Stimulated activated CD8-positive, alpha-beta memory T cell treated with anti-CD3 and anti-CD28 coated beads, Interleukin-15, amount 100 ng/mL, for 1 hour (primary cell): ENCODE measurements at places on chromosomes 6 and 20.

- no peak for DNase-seq
These were observed 337.4 kb upstream of the QKI start for GRCh38 chr6:163077134-163077533.

GRCh38 chr6:81465859-81466258 is 286.6 kb downstream of the TENT5A start:
- DNase-seq: no peak

DNA sequence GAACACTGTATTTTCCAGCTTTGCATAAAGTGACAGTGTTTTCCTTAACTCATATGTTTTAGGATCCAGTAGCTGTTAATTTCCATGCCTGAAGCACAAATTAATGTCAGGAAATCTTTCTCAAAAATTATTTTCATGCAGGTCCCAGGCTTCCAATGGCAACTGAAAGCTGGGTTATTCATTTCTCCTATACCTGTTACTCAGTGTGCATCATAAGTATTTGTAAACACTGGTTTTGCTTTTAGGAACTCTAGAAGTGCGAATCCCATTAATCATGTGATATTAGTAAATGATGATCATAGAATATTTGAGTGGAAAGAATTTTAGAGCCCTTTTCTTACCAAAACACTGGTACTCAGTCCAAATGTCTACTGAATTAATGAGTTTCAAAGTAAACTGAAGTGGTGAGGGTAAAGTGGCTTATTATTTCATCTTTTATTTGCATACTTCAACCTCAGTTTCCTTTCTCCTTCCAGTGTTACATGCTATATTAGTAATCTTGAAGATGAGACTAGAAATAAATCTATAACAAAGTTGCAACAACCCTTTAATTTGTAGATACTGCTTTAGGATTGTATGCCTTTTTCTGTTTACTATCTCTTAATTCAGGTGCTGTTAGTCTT is 124.0 kb downstream of the ZFAND3 start:
- DNase-seq: no peak

DNA sequence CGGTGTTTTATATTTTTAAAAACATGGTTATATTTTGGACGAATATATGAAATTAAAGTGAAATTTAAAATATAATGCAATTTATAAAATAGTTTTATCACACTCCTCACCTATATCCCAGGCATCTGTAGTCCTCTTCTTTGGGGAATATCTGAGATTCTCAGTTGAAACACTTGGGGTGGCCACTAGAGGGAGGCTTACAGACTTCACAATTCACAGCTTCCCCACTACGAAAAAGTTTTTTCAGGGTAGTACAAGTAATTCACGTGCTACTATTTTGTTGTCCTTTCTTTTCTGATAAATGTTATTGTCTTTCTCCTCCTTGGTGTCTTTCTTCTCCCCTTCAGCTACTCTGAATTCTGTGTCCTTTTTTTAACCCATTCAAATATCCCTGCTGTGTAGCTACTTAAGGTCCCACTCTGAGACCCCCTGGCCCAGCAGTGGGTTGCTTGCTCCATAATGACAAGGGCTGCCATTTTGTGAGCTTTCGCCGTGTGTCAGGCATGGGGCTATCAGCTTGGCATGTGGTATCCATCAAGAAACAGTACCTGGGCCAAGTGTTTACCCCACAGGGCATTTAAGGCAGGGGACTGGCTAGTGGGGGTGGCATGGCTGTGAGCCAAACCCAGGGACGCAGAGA is 43.6 kb upstream of the PHACTR3 start:
- no peak for DNase-seq

- no peak for DNase-seq
These were observed 266.0 kb downstream of the CDKAL1 start for GRCh38 chr6:20800229-20800628.
